ENCODE measurements at places on chromosomes 11 and 22. TPM values are rescaled to one million over a fixed set of nuclear protein-coding genes. Genes with fewer than 3 reads are reported as not detected.

- DNase-seq: peak; percentile 38
Observed at GRCh38 chr11:91860661-91861060, 364.0 kb upstream of the FAT3 start.

The SLC7A4 gene
- polyA plus RNA-seq: 1.2 TPM

- no peak for DNase-seq
Observed at GRCh38 chr22:33328789-33329296, 270.7 kb upstream of the SYN3 start.

The TRIM49 gene
- polyA plus RNA-seq: not detected

GRCh38 chr22:26619510-26619909 is 1.7 kb upstream of the CRYBB1 start:
- DNase-seq: no peak

DNA sequence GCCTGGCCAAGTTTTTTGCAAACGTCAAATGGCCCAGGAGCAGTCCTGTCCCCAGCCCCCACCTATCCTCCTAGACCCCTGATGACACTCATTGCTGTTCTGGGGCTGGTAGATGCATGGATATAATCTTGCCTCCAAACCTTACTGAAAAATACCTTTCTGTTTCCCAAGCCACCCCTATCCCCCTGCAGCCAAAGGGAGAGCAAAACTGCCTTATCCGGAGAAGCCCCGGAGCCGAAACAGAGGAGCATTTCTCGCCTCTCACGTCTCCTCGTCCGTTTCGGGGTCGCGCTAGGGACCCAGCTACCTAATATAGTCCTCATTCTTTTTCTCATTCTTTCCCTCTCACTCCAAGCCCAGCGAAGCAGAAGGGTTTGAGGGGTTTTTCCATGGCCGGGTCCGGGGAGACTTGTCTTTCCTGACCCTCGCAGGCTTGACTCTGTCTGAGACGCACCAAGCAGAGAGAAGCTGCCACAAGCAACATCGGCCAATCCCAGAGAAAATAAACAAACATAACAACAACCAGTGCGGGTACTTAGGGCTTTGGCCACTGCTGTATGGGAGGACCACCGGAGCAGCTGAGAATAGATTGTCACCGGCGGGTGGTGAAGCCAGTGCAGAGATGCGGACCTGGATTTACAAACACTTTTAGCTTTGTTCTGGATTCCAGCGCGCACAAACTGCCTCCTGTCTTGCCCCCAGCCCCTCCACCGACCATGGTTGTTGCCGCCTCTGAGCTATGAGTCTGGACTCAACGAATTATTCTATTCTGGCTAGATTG is 1.6 kb downstream of the BSX start:
- DNase-seq: no peak

DNA sequence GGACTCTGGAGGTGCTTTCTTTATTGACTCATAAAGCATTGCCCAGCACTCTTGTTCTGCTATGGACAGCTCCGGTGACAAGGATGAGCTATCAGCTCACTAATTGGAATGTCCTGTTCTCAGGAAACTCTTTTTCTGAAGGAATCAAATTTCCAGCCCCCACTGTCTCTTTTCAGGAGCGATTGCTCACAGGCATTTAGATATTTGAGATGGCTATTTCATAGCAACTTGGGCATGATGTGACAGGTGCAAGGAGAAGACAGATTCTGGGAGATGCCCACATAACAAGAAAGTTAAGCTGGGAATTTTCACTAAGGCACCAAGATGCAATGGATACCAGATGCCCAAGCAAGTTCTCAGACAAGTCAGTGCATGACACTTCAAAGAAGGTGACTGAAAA is 123.4 kb upstream of the CSNK2A3 start:
- peak; percentile 44 for DNase-seq

The GGT1 gene
- polyA plus RNA-seq: 59.1 TPM

DNA sequence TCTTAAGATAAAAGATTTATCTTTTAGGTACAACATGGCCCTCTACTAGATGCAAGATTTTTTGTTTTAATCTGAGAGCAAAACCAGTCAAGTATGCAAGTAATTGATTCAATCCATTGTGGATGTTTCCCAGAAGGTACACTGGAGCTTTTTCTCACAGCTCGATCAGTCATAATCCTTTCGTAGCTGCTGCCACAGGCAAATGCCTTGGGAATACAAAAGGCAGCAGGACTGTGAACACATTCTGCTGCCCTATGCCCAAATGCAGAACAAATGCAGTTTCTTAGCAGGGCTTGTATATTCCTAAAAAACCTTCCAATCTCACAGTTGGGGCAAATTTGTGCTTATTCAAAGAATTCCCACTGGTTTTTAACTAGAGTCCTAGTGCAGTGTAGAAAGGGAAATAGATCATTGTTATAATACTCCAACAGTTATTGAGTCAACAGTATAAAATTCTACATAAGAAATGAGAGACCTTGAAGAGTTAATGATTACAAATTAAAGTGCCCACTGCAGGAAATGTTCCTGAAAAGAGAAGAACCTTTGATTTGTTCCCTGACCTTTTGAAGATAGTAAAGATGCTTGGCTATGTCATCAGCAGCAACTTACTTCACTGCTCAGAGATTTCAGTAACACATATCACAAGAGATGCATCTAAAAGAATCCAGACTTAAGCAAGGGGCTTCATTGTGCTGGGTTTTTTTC is 14.1 kb downstream of the LPXN start:
- DNase-seq: no peak

The SLC29A2 gene
- 14.6 TPM for polyA plus RNA-seq

DNA sequence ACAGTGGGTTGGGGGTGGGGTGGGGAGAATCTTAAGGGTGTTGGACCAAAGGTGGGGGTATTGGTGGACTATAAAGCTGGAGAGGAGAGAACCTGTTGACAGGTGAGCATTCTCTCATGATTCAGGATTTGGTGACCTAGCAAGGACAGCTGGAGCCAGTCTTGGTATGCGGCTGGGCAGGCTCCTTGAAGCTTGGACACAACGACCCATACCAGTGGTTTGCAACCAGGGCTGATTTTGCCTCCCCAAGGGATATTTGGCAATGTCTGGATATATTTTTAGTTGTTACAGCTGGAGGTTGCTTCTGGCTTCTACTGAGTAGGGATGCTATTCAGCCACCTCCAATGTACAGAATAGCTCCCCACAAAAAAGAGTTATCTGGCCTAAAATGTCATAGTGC is 5.6 kb downstream of the EXT2 start:
- no peak for DNase-seq

The ANO3 gene
- 3.2 TPM for polyA plus RNA-seq

DNA sequence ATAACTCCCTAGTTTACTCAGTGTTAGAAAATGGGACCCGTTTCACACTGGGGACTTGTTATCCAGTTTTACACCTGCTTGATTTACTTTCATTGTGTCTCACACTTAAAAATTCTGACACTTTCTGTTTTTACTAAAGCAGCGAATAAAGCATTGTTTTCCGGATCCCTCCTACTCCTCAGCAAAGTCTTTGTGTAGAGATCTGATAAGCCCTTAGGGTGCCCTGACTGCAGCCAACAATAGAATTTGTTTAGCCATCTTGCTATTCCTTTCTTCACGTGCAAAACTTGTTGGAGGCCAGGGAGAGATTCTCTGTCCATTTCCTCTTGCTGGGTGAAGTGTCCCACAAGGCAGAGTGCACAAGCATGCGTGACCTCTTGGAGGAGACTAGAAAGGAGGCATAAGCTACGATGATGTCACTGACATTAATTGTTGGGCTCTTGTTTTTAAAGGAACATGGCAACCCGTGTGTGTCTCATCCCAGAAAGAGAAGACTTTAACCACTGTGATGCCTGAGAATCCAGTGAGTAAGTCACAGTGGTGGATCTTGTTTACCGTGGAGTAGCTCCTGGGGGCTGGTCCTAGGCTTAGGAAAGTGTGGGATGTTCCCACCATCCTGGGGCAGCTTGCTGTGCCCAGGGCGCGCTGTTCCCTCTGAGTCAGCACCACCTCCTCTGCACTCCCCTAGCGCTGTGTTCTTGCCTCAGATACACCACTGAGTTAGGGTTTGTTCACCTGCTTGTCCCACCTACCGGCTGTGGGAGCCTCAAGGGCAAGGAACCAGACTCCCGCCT is 27.7 kb downstream of the MICAL2 start:
- no peak for DNase-seq

GRCh38 chr11:114596175-114596919 is 761 bp upstream of the NXPE4 start:
- no peak for DNase-seq

The HOATZ gene
- 0.19 TPM for polyA plus RNA-seq
